Stimulated activated naive CD4-positive, alpha-beta T cell treated with Interleukin-2 at 50 U/mL for 16 hours (primary cell): ENCODE measurements at places on chromosomes 16 and 17.

GRCh38 chr17:71830866-71831265 lies 290.0 kb upstream of the SOX9 start:
- no peak for DNase-seq

GRCh38 chr16:46899443-46900143 lies 15.4 kb downstream of the GPT2 start:
- no peak for DNase-seq

DNA sequence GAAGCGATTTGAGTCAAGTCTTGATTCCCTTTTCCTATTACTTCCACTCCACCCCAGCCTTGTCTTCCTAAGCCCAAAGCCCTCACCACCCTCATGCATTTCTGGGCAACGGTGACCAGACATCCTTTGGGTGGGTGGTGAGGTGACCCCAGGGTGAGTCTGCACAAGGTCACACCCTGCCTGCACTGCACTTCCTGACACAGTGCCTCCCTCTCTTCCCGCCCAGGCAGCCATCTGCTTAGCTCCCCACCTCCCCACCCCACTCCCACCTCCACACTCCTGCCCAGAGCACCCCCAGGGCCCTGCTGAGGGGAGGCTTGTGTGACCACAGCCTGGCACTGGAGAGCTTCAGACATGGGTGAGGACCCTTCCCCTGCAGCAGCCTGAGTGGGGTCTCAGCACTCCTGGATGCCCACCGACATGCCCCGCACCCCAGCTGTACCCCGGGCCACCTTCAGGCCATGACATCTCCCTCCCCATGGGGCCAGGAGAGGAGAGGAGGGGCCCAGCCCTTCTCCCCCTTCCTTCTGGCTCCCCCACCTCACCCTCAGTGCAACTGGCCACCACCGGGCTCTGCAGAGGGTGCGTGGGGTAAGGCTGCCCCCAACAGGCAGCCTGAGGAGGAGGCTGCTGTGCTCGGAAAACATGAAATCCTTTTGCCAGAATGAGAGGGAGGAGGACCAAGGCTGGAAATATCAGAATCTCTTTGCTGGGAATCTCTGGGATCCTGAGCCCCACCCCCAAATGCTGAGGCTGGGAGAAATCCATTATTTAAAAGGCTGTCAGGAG lies 68.6 kb downstream of the CCT6B start:
- DNase-seq: no peak

GRCh38 chr17:38554430-38555350 lies 51.1 kb downstream of the SRCIN1 start:
- DNase-seq: no peak

GRCh38 chr16:88019821-88020515 lies 68.7 kb downstream of the BANP start:
- DNase-seq: no peak

- DNase-seq: no peak
Measured at GRCh38 chr17:40556198-40556661, 9.0 kb downstream of the CCR7 start.

- DNase-seq: no peak
Measured at GRCh38 chr17:79233916-79234551, 159.4 kb downstream of the ENGASE start.

GRCh38 chr17:34024806-34025551 lies 230.1 kb upstream of the CCL2 start:
- no peak for DNase-seq

- no peak for DNase-seq
Measured at GRCh38 chr16:74186561-74186971, 110.0 kb upstream of the PSMD7 start.

GRCh38 chr17:61221597-61222471 lies 177.8 kb upstream of the TBX2 start:
- no peak for DNase-seq

- no peak for DNase-seq
Measured at GRCh38 chr17:57441270-57441600, 184.9 kb downstream of the MSI2 start.

GRCh38 chr16:71724320-71724751 lies at the start of gene PHLPP2:
Gene PHLPP2, minus strand, starts transcription at chr16:71724701. Its CDS starts 9,906 bp downstream, at chr16:71714795.
- no peak for DNase-seq

DNA sequence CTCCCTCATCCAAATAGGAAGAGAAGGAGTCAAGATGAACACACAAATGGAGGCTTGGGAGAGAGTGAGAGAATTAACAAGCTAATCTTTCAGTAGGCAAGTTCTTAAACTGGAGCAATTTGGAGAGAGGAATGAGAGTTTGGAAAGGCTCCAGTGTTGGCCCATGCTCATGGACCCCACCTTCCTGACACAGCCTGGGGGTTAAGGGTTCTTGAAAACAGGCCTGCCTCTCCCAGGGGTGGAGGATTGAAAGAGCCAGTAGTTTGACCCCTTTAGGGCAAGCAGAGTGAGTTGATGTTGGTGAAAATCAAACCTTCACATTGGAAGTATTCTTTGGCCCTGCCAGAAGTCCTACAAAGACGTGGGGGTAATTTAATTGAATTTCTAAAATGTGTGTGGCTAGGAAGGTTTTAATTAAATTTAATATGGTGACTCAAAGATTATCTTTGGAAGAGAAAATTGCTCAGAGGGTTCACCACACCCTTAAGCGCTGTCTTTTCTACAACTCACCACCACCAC lies 5.8 kb downstream of the HOXB3 start:
- DNase-seq: no peak

DNA sequence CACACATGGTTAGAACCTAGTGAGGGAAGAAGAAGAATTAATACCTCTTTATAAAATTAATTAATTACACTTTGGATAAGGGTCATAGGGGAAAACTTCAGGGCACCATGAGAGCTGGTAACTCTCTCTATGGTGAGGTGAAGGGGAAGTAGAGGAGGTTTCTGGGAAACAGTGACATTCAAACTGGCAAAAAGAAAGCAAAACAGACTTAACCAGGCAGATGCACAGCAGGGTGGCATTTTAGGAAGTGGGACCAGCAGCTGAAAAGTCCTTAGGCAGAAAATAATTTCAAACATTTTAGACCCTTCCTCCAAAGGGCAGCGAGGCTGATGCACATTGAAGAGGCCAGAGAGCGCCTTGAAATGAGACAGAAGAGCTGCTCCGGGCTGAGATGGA lies 157.8 kb downstream of the CDH13 start:
- DNase-seq: no peak

DNA sequence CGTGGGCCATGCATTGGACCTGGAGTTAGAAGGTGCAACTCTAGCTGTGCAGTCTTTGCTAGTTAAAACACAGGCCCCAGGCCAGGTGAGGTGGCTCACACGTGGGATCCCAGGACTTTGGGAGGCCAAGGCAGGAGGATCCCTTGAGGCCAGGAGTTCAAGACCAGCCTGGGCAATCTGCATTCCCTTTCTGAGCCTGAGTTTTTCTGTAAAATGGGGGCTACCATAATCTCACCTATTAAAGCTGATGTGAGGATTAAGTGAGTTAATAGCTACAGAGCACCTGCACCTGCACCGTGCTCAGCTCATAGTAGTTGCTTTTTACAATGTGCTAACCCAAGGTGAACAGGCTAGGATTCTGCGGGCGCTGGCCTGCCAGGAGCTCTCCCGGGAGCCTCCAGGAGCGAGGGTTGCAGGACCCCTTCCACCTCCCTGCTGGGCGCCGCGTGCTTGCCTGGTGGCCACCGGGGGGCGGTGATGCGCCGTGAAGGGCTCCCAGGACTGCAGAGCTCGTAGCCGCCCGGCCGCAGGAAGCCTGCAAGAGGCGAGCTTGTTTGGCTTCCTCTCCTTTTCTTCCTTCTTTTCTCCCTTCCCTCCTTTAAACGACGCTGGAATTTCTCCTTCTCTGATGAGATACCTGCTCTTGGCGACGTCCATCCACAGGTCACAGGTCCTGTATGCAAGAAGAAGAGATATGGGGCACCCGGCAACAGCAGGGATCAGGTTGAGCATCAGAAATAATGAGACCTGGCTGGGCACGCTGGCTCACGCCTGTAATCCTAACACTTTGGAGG lies 51.3 kb downstream of the ZFP90 start:
- DNase-seq: peak; percentile 32

DNA sequence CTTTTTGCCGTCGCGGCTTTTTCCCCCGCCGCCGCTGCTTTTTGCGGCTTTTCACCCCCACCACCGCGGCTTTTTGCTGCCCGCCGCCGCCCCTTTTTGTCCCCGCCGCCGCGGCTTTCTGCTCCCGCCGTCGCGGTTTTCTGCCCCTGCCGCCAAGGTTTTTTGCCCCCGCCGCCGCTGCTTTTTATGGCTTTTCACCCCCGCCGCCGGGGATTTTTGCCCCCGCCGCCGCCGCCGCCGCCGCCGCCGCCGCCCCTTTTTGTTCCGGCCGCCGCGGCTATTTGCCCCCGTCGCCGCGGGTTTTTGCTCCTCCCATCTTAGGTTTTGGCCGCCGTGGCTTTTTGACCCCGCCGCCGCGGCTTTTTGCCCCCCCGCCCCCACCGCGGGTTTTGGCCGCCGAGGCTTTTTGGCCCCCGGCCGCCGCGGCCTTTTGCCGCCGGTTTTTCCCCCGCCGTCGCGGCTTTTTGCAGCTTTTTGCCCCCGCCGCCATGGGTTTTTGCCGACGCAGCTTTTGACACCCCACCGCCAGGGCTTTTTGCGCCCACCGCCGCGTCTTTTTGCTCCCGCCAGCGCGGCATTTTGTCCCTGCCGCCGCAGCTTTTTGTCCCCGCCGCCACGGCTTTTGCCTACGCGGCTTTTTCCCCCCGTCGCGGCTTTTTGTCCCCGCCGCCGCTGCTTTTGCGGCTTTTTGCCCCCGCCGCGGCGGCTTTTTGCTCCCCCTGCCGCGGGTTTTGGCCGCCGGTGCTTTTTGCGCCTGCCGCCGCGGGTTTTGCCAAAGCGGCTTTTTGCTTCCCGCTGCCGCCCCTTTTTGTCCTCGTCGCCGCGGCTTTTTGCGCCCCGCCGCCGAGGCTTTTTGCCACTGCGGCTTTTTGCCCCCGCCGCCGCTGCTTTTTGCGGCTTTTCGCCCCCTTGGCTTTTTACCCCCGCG lies 519.4 kb upstream of the WSB1 start:
- no peak for DNase-seq

DNA sequence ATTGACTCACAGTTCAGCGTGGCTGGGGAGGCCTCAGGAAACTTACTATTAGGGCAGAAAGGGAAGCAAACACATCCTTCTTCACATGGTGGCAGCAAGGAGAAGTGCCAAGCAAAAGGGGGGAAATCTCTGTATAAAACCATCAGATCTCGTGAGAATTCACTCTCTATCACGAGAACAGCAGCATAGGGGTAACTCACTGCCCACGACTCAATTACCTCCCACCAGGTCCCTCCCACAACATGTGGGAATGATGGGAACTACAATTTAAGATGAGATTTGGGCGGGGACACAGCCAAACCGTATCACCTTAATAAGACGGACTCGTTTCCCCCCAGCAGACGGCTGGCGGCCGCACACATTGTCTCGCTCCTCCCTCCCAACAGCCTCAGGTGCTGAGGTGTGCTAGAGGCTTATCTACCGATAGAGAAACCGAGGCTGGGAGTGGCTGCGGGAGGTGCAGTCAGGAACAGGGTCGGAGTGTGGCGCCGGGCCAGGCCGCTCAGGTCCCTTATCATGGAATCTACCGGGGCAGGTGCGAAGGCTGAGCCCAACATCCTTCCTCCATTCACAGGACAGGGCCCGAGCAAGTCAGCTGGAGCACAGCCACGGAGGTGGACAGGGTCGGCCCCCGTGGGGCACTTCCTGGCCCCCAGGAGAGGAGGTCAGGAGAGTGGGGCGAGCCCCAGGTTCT lies 4.9 kb upstream of the ZG16B start:
- no peak for DNase-seq

DNA sequence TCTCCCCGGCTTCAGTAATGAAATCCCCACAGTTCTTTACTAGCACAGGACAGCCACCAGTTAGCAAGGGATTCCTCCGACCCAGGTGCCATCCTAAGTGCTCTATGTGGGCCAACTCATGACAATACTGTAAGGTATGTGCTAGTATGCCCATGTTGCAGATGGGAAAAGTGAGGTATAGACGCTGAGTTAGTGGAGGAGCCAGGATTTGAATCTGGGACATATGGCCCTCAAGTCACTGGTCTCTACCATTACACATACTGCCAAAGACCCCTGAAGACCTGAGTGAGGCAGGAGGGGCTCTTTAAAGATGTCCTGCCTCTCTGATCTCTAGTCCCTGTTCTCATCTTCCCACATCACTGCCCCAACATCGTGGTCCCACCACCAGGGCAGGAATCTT lies 36.2 kb upstream of the MRPS23 start:
- no peak for DNase-seq

- DNase-seq: no peak
Measured at GRCh38 chr16:629833-630248, 944 bp upstream of the WFIKKN1 start.

DNA sequence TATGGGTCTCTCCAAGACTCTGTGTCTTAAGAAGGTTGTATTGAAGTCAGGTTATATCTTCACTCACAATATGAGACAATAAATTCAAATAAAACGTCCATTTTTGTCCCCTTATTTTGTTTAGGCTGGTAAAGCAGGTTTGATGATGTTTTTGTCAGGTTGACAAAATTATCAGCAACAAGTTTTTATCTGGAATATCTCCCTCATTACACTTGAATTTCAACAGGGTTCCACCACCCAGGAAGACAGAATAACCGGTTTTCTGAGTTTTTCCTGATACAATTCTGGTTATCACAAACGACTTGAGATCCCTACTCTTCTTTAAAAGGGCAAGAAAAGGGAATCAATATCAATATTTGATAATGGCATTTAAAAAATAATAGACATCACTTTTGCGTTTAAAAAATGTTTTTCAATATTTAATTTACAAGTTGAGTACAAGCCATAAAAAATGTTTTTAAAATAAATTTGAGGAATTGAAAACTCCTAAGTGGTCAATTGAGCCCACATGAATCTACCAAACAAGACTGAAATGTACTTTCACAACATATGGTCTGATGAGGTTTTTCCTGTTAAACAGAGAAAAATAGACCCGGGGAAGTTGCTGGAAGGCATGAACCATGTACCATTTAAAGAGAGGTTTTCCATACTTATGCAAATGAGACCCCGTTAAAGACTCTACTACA lies 1.4 kb upstream of the ATP6V0A1 start:
- no peak for DNase-seq

GRCh38 chr16:72517154-72517553 lies 345.2 kb upstream of the PMFBP1 start:
- DNase-seq: no peak

DNA sequence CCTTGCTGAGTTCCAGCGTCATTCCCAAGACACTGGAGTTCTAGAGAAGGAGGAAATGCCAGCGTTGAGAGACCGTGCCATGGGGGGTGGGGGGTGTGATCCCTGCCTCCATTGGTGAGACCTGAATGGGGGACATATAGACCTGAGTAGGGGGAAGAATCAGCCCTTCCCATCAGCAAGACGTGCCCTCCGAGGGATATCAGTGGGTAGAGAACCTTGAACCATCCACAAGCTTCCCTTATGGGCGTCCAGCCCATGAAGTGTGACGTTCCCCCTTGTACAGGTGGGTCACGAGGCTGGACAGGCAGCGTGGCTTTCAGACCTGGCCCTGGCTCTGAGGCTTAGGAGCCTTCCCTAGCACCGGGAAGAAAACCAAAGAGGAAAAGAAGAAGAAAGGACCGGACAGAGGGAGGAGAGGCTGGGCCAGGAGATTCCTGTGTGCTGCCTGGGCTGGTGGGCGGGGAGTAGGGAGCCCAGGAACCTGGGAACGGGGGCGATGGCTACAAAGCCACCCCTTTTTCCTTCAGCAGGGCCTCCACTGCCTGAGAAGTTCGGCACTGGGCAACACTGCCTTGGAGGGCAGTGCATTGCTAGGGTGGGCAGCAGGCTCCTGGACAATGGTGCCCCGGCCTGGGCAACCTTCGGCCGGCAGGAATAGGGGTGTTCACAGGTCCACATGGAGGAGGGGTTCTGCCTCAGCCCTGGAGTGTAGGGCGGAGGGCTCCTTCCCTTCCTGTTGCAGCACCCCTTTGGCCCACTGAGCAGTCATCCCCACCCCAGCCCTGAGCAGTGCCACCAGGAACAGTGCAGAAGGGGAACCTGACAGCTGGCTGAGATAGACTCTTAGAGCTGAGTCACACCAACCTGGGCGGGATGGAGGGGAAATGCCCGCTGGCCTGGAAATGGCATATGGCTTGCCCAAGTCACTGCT lies 7.2 kb downstream of the RAB11FIP4 start:
- DNase-seq: no peak
